Esophagus mucosa (tissue), 1 donor: ENCODE measurements at places on chromosomes 3 and 15.

- ATAC-seq = no peak
These were observed 26.5 kb downstream of the MEF2A start for GRCh38 chr15:99592145-99592791.

- ATAC-seq = no peak
These were observed 194.5 kb upstream of the TBC1D5 start for GRCh38 chr3:17936736-17937480.

DNA sequence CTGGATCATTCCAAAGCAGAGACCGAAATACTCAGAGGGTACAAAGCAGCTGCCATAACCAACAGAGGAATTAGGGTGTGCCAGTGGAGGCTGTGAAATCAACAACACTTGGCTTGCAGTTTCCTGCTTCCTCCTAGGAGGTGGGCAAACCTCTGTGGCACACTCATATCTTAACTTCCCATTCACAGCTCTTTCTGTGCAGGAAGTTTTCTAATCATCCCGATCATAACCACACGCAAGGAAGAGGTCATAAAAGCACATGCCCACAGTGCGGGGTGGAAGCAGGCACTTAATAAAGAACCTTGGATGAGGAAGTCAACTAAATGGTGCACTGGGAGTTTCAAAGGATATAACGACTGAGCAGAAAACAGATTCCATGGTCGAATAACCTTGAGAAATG is 5.1 kb downstream of the SCAMP2 start:
- peak; percentile 17 for ATAC-seq

- ATAC-seq = no peak
These were observed 63.1 kb downstream of the TLE3 start for GRCh38 chr15:70034596-70034995.

- ATAC-seq = peak; percentile 62
These were observed 339.7 kb downstream of the MECOM start for GRCh38 chr3:169323578-169324451.

GRCh38 chr15:62592920-62593319 is 427.8 kb upstream of the C2CD4B start:
- ATAC-seq = no peak

DNA sequence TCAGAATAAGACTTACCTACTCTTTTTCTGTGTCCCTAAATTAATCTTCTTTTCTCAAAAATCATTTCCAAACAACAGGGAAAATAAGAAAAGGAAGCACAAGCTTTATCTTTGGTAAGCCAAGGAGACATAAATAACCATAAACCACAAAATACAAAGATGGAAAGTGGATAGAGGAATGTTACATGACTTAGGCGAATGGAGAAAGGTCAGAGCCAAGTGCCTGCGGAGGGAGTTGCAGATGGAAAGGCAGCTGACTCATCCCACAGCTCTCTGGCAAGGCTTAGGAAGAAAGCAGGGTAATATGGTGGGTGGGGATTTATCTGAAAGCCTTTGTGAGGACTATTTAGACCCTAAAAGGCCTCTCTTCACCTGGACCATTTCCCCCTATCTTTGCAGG is 72.8 kb downstream of the GALK2 start:
- ATAC-seq = no peak

- peak; percentile 75 for ATAC-seq
These were observed 641.1 kb upstream of the BCHE start for GRCh38 chr3:166478356-166478755.

DNA sequence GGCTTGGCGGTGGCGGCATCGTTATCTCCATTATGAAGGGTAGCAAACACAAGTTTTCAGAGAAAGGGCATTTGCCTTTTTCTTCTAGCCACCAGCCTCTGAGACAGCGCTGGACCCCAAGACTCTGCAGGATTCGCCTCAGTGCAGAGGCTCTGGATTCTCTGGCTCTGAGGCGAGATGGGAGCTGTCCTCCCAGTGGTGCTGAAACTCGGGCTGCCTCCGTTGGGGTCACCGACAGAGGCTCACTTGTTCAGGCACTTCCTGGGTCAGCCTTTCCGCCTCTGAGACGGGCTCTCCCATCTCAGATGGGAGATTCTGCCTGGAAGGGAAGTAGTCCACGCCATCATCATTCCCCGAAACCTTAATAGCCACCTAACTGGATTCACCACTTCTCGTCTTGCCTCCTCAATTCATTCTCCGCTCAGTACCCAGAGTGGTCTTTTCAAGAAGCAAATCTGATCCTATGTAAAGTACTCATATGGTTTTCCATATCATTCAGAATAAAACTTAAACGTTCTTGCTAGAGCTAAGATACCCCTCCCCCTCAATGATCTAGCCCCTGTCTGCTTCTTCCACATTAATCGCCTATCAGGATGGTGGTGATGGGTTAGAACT is 76.9 kb downstream of the RHCG start:
- ATAC-seq = peak; percentile 49

DNA sequence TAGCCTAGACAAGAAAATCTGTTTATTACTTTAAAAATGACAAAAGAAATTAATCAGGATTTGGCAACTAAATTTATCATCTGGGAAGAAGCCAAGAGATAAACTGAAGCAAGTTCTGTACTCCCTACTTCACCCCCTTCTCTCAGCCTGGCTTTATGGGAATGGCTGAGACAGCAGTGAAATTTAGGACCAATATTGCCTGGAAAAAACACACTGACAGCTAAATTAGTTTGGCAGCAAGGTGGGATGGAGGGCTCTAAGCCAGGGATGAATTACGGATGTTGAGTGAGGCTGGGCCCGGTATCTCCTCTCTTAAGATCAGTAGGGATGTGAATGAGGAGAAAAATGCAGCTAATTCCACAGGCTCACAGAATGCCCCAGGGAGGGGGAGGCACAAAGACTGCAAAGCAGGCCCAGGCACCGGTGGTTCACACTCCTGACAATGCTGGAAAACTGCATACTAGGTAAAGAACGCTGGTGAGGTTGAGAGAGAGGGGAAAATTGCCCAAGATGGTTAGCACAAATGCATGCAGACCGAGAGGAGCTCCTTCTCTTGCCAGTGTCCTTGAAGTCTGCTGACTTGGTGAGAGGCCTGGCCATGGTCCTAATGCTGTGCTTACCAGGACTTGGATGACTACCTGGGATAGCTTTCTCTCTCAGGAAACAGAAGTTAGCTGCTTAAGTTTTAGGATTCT is 89.0 kb downstream of the WDR76 start:
- no peak for ATAC-seq

- no peak for ATAC-seq
These were observed 42.3 kb downstream of the RAB8B start for GRCh38 chr15:63231706-63232105.

DNA sequence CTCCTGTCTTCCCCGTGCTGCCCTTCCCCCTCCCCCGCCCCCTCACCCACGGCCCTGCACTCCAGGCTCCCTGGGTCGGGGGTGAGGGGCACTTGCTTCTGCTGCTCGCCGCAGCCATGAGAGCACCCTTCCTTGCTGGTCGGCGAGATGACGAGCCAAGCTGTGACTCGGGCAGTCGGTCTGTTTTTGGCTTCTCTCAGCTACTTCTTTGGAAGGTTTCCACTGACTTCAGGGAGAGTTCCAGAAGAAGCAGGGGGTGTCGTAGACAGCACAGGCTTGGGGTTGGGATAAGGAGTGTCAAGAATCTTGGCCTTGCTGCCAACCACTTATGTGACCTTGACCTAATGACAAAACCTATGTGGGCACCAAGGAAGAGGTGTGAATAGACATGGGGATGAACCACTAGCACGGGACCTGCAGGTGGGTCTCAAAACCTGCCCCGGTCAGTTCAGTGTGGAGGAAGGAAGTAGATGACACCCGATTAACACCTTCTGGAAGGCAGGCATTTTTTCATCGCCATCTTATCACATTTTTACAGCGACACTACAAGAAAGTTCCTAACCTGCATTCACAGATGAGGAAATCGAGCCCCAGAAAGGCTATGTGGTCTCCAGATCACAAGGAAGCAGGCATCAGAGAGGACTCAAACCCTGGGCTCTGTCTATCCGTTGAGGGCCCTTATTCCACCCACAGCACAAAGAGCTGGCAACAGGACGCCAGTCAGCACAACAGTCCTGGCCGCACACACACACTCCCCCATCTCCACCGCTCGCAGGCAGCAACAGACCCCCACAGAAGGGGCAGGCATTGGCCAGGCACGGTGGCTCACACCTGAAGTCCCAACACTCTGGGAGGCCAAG is 120.9 kb downstream of the LIPC start:
- no peak for ATAC-seq

DNA sequence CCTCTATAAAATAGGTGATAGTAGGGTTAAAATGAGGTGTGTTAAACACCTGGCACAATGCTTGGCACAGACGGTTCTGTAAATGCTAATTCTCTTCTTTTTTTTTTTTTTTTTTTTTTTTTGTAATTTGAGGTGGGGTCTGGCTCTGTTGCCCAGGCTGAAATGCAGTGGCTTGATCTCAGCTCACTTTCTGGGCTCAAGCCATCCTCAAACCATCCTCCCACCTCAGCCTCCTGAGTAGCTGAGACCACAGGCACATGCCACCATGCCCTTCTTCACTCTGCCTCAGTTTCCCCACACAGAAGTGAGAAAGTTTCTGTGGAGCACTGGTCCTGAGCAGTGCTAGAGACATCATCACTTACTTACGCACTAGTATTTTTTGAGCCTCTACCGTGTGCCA is 57.4 kb downstream of the SLC6A6 start:
- ATAC-seq = no peak

- no peak for ATAC-seq
These were observed 102.3 kb upstream of the WDR72 start for GRCh38 chr15:53861792-53862191.

DNA sequence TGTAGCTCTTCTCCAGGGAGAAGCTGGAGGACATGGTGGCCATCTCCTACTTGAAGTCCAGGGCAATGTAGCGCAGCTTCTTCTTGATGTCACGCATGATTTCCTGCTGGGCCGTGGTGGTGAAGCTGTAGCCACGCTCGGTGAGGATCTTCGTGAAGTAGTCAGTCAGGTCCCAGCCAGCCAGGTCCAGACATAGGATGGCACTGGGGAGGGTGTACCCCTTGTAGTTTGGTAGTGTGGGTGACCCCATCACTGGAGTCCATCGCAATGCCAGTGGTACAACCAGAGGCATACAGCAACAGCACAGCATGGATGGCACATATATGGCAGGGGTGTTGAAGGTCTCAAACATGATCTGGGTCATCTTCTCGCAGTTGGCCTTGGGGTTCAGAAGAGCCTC is 7.0 kb upstream of the LPCAT4 start:
- no peak for ATAC-seq

- no peak for ATAC-seq
These were observed 61.2 kb upstream of the TNFAIP8L3 start for GRCh38 chr15:51155891-51156290.

DNA sequence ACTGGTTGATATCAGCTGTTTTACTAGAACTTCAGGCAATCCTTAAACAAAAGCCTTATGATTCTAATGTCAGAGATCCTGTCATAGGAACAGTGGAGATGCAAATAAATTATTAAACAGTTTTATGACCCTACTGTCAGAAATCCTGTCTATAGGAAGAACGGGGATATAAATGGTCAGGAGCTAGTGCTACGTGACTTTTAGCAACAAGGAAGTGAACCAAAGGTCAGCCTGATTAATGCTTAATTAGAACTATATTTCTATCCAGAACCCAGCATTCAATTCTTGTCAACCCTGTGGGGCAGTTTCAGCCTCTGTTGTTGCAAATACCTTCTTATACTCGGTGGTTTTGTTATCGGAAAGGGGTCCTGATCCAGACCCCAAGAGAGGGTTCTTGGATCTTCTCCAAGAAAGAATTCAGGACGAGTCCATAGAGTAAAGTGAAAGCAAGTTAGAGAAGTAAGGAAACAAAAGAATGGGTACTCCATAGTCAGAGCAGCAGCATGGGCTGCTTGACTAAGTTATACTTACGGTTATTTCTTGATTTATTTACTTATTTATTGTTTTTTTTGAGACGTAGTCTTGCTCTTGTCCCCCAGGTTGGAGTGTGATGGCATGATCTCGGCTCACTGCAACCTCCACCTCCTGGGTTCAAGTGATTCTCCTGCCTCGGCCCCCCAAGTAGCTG is 59.9 kb upstream of the RNU6-1 start:
- no peak for ATAC-seq

GRCh38 chr3:9380014-9380413 is 17.2 kb downstream of the THUMPD3 start:
- no peak for ATAC-seq

- no peak for ATAC-seq
These were observed 16.6 kb upstream of the RPLP1 start for GRCh38 chr15:69435985-69436384.

- peak; percentile 67 for ATAC-seq
These were observed 12.9 kb downstream of the SEC11A start for GRCh38 chr15:84702961-84703482.

GRCh38 chr15:99275525-99276128 is 24.3 kb downstream of the LRRC28 start:
- no peak for ATAC-seq

- no peak for ATAC-seq
These were observed 21.2 kb upstream of the WNT5A start for GRCh38 chr3:55508335-55508734.

GRCh38 chr15:71093054-71094024 is 21.9 kb upstream of the THSD4 start:
- peak; percentile 96 for ATAC-seq

- ATAC-seq = no peak
These were observed 107.7 kb downstream of the TCF12 start for GRCh38 chr15:57026016-57026592.

- ATAC-seq = no peak
These were observed 256.1 kb upstream of the PROK2 start for GRCh38 chr3:72041076-72041475.

DNA sequence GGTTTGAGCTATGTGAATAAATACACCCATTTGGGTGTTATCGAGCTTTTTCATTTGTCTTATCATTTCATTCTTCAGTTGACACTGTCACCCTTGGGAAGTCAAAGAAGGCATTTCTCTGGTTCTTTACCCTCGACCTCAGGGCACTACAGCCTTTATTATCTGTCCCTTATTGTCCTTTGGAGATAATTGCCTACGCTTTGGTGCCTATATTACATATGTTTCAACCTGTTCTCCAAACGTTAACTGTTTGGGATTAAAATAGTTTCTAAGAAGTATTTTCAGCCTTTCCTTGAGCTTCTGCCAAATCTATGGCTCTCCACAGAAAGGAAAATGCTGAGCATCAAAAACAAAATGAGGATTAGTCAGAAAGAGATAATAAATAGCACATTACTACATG is 395.4 kb upstream of the ADAMTS9 start:
- no peak for ATAC-seq

DNA sequence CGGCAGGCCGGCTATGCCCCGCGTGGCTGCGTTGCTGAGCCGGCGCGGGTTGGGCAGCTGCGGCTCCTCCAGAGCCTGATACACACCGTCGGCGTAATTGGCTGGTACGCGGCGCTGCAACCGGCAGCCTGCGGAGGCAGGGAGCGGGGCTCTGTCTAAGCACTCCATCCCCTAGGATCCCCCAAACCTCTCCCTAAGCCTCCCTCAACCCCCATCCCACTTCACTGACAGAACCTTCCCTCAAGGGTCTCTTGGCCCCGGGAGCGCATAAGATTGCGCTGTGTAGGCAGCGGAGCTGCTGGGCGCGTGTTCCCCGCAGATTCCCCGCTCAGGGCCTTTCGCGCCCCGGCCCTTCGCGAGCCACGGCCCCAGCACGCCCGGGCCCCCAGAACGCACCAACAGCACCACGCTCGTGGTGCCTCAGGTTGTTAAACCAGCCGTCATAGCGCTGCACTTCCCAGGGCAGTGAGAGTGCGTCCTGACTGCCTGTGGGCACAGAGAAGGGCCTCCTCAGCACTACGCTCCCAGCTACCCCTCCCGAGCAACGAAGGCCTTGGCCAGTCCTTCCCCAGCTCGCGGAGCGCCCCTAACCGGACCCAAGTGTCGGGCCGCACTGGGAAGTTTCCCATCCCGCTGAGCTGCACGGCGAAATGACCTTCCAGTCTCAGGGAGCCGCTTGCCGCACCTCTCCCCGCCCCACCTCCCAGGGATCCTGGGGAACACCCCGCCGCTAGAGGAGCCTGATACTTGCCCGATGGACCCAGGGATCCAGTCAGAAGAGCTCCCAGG is 1.2 kb downstream of the DUOX2 start:
- ATAC-seq = peak; percentile 24
